Mesenteric fat pad (tissue), 1 donor: ENCODE measurements at places on chromosomes 11 and 22. TPM values are rescaled to one million over a fixed set of nuclear protein-coding genes. Genes with fewer than 3 reads are reported as not detected.

DNA sequence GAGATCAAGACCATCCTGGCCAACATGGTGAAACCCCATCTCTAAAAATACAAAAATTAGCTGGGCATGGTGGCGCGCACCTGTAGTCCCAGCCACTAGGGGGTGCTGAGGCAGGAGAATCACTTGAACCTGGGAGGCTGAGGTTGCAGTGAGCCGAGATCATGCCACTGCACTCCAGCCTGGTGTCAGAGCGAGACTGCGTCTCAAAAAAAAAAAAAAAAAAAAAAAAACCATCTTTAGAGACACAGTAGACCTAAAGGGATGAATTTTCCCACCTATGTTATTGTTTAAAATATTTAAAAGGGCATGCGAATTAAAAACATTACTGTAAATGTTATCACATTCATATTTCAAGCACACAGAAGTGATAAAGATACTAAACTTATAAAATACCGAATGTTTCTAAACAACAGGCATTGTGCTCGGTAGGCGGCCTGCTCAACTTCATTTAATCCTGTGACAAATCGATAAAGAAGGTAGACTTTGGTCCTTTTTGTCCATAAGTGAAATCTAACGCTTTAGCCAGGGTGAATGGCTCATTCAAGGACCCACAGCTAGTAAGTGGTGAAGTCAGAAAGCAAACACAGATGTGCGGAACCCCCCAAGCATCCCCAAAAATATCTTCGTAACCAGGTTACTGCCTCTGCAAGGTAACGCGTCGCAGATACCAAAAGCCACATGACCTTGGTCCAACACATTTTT, 16.1 kb downstream of the NCAPD3 start:
- DNase-seq: no peak

GRCh38 chr11:2273311-2273710, 2.9 kb upstream of the ASCL2 start:
- DNase-seq: no peak

DNA sequence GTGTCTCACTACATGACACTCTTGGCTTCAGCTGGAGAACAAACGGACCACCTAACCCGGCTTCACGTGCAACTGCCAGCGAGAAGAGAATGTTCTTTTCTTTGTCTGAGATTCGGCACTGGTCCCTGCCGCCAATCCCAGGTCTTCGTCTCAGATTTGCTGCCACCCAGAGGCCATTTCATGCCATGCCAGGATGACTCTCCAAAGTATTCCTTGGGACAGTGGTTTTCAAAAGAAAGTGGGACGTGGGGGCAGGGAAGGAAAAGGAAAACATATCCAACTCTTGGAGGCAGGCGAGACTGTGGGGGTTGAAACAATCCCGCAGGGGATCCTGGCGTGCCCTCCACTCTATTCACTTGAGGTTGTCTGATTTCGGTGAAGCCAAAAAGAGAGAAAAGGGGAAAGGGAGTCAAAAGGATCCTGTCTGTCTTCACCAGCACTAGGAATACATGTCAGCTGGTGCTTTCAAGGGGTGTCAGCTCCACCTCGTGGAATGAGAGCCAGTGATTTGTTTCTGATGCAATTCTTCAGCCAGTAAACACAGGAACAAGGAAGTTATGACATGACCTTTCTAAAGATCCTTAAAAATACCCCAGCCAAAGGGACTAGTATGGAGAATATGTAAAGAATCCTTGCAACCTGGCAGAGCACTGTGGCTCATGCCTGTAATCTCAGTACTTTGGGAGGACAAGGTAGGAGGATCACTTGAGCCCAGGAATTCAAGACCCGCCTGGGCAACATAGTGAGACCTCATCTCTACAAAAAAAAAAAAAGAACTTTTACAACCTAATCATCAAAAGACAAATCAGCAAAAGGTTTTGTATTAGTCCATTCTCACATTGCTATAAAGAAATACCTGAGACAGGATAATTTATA, 41.0 kb upstream of the APLNR start:
- no peak for DNase-seq

- DNase-seq: no peak
Measured at GRCh38 chr22:50670914-50671538, 1.6 kb upstream of the SHANK3 start.

DNA sequence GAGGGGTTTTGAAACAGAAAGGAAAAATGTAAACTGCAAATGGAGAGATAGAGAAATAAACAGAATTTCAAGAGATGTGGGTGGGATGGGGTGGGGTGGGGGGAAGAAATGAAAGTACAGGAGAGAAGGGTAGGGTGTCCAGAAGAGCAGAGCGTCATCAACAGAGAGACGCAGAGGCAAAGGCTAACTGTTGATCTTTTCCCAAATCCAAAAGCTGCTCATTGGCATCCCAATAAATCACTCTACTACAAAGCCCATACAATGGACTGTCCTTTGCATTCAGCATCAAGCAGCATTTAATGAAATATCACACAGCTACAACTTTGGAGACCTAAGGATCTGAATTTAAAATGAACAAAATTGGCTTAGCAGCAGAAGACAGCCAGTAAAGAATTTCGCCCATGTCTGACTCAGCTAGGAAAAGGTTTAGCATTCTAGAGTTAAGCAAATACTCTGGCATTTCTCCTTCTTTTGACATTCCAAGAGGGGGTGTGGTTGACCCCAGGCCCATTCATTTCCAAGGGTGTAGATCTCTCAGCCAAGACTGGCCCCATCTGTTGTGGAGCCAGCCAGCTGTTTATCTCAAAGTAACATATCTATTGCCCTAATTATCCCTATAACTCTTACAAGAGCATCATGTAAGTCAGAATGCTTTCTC, 1.5 kb downstream of the RAB30 start:
- no peak for DNase-seq

GRCh38 chr22:29916007-29916544, 33.1 kb downstream of the MTMR3 start:
- DNase-seq: no peak

GRCh38 chr11:103609117-103610066, 427.0 kb upstream of the DDI1 start:
- DNase-seq: no peak

GRCh38 chr11:44817207-44817949, 90.6 kb downstream of the TSPAN18 start:
- DNase-seq: no peak

DNA sequence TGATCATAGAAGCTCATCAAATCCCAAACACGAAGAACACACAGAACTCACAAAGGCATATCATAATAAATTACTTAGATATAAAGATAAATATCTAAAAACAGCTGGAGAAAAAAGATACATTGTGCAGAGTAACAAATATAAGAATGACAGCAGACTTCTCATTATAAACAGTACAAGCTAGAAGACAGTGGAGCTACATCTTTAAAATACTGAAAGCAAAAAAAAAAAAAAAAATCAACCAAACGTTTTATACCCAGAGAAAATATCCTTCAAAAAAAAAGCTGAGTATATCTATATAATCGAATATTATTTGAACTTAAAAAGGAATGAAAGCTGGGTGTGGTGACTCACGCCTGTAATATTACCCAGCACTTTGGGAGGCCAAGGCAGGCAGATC, 90.0 kb downstream of the SBF2 start:
- no peak for DNase-seq

GRCh38 chr11:75743711-75744563, 24.6 kb upstream of the DGAT2 start:
- DNase-seq: no peak

DNA sequence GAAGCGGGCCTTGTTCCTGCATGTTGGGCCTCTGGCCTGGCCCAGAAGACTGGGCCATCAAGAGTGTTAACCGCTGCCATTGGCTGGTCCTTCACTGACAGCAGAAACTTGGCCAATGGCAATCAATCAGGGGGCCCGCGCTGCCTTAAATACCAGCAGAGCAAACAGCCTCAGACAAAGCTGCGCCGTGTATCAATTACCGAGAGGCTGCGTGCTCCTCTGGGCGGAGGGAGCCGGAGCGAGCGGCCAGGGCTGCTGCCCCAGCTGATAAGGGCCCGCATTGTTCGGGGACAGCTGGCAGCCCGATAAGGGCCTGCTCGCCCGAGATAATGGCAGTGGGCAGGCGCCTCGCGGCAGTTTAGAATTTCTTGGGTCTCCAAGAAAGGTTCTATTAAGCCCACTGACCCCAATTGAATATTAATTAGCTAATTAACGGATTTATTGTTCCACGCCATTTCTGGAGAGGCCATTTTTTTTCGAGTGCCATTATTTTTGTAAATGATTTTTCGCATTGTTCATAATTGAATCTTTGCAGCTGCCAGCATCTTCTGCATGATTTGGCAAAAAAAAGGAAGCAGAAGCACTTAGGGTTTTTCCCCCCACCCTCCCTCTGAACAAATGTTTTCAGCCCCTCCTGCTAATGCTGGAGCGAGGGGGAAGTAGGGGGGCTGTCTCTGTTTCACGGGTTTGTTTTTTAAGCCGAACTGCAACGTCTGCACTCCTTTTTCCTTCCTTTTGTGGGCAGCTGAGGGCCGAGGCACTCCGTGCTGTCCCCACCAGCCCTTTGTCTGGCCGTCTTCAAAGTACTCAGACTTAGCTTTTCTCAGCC, 37.6 kb upstream of the RIC3 start:
- DNase-seq: no peak

- DNase-seq: no peak
Measured at GRCh38 chr11:90639461-90639993, 416.7 kb upstream of the CHORDC1 start.

GRCh38 chr22:19806213-19807160, 45.9 kb downstream of the TBX1 start:
- DNase-seq: no peak

DNA sequence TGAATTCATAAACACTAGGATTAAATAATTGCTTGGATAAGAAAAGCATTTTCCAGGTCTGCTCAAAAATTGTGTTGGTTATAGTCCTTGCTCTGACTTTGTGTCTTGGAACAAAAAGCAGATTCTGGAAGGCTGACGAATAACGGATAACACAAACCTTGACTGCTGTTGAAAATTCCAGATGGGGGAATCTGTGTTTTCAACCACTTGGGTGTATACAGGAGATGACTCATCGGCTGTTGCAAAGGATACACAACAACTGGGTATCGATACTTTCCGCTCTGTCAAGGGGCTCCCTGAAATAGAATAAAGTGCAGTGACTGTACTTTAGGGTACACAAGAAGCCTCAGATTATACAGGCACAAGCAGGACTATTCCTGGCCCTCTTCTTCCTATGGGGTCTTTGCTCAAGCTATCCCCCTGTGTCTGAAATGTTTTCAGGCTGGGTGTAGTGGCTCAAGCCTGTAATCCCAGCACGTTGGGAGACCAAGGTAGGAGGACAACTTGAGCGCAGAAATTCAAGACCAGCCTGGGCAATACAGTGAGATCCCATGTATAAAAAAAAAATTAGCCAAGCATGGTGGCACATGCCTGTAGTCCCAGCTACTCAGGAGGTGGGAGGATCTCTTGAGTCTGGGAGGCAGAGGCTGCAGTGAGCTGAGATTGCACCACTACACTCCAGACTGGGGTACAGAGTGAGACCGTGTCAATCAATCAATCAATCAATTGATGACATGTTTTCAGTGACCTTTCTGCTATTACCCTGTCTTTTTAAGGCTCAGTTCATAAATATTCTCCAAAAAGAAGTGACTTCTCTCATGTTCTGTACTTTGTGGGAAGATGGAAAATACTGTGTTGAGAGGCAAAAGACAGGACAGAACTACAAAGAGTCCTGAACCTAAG, 48.6 kb upstream of the UCP3 start:
- DNase-seq: no peak

DNA sequence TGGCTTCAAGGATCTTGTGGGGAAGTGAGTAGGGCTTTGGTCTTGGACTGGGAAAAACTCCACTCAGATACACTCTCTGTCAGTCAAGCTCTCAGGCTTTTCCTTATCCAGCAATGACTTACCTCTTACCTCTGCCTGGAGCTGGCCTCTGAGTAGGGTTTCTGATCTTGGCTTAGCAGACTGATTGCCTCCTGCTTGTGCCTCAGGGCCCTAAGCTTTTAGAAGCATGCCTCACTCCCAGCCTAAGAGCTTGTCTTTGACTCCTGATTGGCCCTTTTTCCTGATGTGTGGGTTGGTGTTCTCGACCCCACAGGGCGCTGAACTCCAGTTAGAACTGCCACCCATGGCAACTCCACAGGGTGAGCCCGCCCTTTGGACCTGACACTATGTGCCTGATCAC, 275.0 kb downstream of the ST3GAL4 start:
- no peak for DNase-seq

GRCh38 chr22:31647066-31647465, 14.9 kb downstream of the PISD start:
- no peak for DNase-seq

- no peak for DNase-seq
Measured at GRCh38 chr11:121741761-121742361, 289.1 kb upstream of the SORL1-AS1 start.

- no peak for DNase-seq
Measured at GRCh38 chr22:22802339-22802970, 85.2 kb upstream of the IGLL5 start.

DNA sequence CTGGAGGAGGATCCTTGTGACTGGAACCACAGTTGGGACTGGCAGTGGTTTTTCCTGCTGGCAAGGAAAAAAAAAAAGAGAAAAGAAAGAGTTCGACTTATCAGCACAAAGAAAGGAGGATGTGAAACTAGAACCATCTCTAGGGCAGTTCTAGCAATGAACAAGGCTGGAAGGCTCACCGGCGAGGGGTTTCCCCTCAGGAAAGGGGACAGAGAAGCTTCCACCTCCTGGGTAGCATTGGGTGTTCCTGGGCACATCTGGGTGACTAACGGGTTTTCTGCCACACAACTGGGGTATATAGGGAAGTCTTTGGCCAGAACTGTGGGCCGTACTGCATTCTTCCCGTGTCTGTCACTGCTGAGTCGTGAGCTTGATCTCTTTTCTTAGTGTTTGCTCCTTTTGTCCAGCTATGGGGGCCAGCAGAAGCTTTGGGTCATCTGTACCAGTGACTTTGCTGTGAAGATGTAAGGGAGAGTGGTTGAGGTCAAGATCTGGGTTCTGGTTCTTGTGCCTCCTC, 109.4 kb upstream of the OR4B1 start:
- no peak for DNase-seq

- no peak for DNase-seq
Measured at GRCh38 chr11:100810146-100810545, 123.1 kb downstream of the ARHGAP42 start.

Gene CCDC73
- not detected for total RNA-seq

Gene ELMOD1
- 0.16 TPM for total RNA-seq

Gene MS4A6E
- total RNA-seq: 3.6 TPM

Gene SLC25A45
- 8.7 TPM for total RNA-seq

Gene POTEH
- not detected for total RNA-seq

Gene HBG2
- not detected for total RNA-seq

Gene TTC9C
- total RNA-seq: 23.0 TPM

Gene MAJIN
- not detected for total RNA-seq

Gene ST13
- total RNA-seq: 241 TPM

Gene OR8A1
- not detected for total RNA-seq

Gene CD3D
- total RNA-seq: 1.3 TPM

Gene MYOD1
- total RNA-seq: not detected

Gene EWSR1
- total RNA-seq: 191 TPM

Gene CARD10
- 10.8 TPM for total RNA-seq

Gene HBB
- total RNA-seq: 346 TPM
